ENCODE measurements at places on chromosomes 7 and 10.

- DNase-seq: no peak
These were observed 19.4 kb downstream of the ZMIZ2 start for GRCh38 chr7:44767912-44768627.

- no peak for DNase-seq
These were observed 12.3 kb upstream of the ZNRF2 start for GRCh38 chr7:30272126-30272525.

DNA sequence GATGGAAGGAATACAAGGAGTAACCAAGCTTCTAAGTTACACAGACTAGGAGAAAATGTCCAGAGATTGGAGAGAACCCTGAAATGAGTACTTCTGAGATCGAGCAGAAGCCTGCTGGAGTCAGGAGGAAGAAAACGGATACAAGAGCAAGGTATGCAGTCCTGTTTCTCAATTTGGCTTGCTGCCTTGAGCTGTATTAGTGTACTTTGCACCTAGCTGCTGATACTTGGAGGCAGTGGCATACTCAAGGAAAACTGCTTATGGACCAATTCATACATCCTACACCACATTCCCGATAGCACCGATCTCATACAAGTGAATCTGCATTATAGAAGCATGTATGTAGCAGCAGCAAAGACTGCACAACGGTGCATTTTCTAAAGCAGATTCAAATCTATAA lies 14.4 kb downstream of the PIP4K2A start:
- no peak for DNase-seq

DNA sequence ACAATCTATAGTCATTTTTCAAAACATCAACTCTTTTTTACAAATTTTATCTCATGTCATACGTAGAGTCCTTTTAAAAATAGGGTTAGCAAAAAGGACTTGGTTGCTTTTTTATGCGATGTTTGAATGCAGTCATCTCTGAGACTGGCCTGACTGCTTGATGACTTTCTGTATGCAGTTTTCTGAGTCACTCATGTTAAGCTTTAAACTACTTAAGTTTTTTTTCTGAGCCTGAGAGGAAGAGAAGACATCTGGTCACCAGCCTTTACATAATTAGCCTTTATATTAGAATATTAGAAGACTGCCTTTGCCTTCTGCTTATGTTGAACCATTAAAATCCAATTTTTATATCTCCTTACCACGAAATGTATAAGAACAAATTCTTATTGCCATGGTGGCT lies 834.4 kb upstream of the MBL2 start:
- no peak for DNase-seq

DNA sequence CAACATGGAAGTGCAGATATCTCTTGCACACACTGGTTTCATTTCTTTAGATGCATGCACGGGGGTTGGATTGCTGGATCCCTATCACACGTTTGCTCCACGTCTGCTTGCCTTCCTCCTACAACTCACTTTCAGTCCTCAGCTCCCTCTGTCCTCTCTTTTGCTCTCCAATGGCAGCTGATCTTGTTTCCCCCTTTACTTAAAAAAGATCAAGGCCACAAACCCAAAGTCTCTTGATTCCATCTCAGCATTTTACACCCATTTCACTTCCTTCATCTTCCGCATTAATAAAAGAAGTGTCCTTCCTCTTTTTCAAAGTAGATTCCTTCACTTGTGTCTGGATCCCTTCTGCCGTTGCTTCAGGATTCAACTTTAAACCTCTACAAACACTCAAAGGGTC lies 245.2 kb downstream of the DOCK4 start:
- DNase-seq: no peak

DNA sequence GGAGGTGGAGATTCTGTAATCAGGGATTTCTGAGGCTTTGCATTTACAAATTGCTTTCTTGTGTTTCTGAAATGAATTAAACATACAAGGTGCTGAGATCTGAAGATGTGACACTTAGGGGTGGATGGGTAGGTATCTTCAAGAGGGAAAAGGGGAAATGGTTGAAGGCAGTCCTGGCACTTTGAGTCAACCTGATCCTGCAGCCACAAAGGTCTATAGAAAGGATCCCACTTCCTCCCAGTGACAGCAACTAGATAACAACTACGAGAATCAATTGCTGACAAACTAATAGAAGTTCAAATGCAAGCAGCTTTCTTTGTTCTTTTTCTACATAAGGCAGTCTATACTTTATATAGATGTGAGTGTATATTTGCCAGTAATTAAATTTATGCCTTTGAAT lies 553.3 kb downstream of the MDFIC start:
- no peak for DNase-seq

All from frontal cortex (tissue), 4 donors.